ENCODE measurements at places on chromosomes 4 and X. TPM values are rescaled to one million over a fixed set of nuclear protein-coding genes. Genes with fewer than 3 reads are reported as not detected.

Gene AMTN
- polyA plus RNA-seq = not detected

Gene FHL1
- polyA plus RNA-seq = 1,359 TPM

Gene SULT1B1
- 0.43 TPM for polyA plus RNA-seq

Gene ANKRD37
- 31.5 TPM for polyA plus RNA-seq

Gene CLGN
- 2.6 TPM for polyA plus RNA-seq

Gene SOX3
- polyA plus RNA-seq = 0.09 TPM

Gene IQSEC2
- polyA plus RNA-seq = 18.7 TPM

Gene AKAP14
- polyA plus RNA-seq = not detected

Gene EMCN
- polyA plus RNA-seq = 33.6 TPM

Gene GIMD1
- not detected for polyA plus RNA-seq

Gene IL15
- polyA plus RNA-seq = 6.4 TPM

Gene DACH2
- 0.45 TPM for polyA plus RNA-seq

Gene SLC49A3
- 18.9 TPM for polyA plus RNA-seq

Gene OTUD4
- polyA plus RNA-seq = 76.4 TPM

Gene FRMPD4
- 0.69 TPM for polyA plus RNA-seq

Gene PAGE5
- not detected for polyA plus RNA-seq

Gene SLC39A8
- polyA plus RNA-seq = 4.7 TPM

Gene NXF3
- not detected for polyA plus RNA-seq

Gene CXCL8
- polyA plus RNA-seq = 3.0 TPM

Gene ALAS2
- polyA plus RNA-seq = 79.2 TPM

Gene NSG1
- polyA plus RNA-seq = 2.4 TPM

Gene CSAG2
- polyA plus RNA-seq = not detected

Gene NDP
- 1.8 TPM for polyA plus RNA-seq

Gene ZNF711
- polyA plus RNA-seq = 35.8 TPM

Gene TMEM35A
- 3.4 TPM for polyA plus RNA-seq

Gene GASK1B
- polyA plus RNA-seq = 53.9 TPM

Gene DCAF16
- 22.0 TPM for polyA plus RNA-seq

Gene BEX2
- polyA plus RNA-seq = 31.3 TPM

Gene OPRPN
- not detected for polyA plus RNA-seq

Gene HOPX
- polyA plus RNA-seq = 14.6 TPM

Gene TACC3
- polyA plus RNA-seq = 30.3 TPM

Gene BST1
- 3.1 TPM for polyA plus RNA-seq

Gene INPP4B
- 49.1 TPM for polyA plus RNA-seq

Gene MSANTD1
- polyA plus RNA-seq = 0.39 TPM

Gene GATA1
- polyA plus RNA-seq = 0.66 TPM

Gene NAAA
- polyA plus RNA-seq = 12.9 TPM

Gene EFHC2
- polyA plus RNA-seq = 0.18 TPM

Gene SMIM43
- polyA plus RNA-seq = 3.2 TPM

Gene ITM2A
- polyA plus RNA-seq = 968 TPM

Gene TLL1
- 4.5 TPM for polyA plus RNA-seq

Gene STARD8
- polyA plus RNA-seq = 18.3 TPM

Gene CNGA2
- polyA plus RNA-seq = not detected

Gene MAGEA4
- polyA plus RNA-seq = not detected

Gene MGARP
- polyA plus RNA-seq = 0.64 TPM

Gene ZCCHC18
- polyA plus RNA-seq = 4.0 TPM

Gene IL21
- not detected for polyA plus RNA-seq

Gene SPACA5
- polyA plus RNA-seq = not detected

Gene MAOB
- polyA plus RNA-seq = 1.0 TPM

Gene RBM46
- not detected for polyA plus RNA-seq

Gene GABRG1
- polyA plus RNA-seq = not detected

Gene SLAIN2
- 69.4 TPM for polyA plus RNA-seq

Gene SLC26A1
- polyA plus RNA-seq = 4.1 TPM

Gene PDHA1
- 195 TPM for polyA plus RNA-seq

Gene SUPT20HL2
- 0.21 TPM for polyA plus RNA-seq

Gene MAGED4B
- 24.7 TPM for polyA plus RNA-seq

Gene CLDN2
- 0.19 TPM for polyA plus RNA-seq

Gene THOC2
- 71.5 TPM for polyA plus RNA-seq

Gene GLOD5
- not detected for polyA plus RNA-seq

Data from muscle of back (tissue), 13 donors.